ENCODE measurements at places on chromosomes 1 and 21.

- no peak for DNase-seq
Observed at GRCh38 chr1:61518670-61519400, 206.1 kb downstream of the TM2D1 start.

- no peak for DNase-seq
Observed at GRCh38 chr21:31671146-31671716, 11.7 kb downstream of the SOD1 start.

GRCh38 chr1:185229981-185230380 lies 73.0 kb downstream of the SWT1 start:
- no peak for DNase-seq

- peak; percentile 82 for DNase-seq
Observed at GRCh38 chr1:183349201-183349711, 68.9 kb downstream of the NMNAT2 start.

DNA sequence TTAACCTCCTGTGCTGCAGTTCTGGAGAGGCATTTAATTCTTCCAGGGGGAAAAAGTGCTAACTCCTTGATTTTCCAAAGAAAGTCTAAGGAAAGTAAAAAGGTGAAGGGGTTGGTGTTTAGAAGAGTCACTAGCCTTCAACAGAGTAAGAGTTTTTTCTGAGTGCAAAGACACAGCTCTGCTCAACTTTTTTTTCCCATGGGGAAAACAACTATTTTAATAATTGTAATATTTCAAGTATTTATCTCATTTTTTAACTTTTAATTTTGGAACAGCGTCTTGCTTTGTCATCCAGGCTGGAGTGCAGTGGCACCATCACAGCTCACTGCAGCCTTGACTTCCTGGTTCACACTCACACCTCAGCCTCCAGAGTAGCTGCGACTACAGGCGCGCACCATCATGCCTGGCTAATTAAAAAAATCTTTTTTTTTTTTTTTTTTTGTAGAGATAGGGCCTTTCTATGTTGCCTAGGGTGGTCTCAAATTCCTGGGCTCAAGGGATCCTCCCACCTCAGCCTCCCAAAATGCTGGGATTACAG lies 202.6 kb downstream of the APP start:
- no peak for DNase-seq

DNA sequence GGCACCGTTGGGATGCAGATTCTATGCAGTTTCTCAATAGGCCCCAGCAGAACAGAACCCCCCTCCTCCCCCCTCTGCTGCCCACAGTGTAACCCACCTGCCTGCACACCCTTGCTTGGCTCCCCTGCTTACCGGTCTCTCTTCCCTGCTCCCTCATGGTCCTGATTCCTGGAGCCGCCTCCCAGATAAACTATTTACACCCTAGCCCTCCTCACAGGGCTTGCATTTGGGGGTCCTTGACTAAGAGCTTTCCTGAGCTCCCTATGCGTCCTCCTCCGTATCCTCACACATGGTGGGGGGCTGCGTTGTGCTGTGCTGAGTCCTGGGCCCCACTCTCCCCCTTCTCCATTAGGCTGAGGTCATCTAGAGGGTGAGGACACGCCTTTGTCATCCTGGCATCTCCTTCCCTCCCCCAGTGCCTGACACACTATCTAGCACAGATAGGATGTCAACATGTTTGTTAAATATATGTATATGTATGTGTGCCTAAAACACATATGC lies 121.9 kb downstream of the GRIK3 start:
- no peak for DNase-seq

- DNase-seq: no peak
Observed at GRCh38 chr1:179190861-179191260, 38.6 kb downstream of the ABL2 start.

GRCh38 chr1:224668984-224669383 lies 52.9 kb downstream of the CNIH3 start:
- DNase-seq: no peak

DNA sequence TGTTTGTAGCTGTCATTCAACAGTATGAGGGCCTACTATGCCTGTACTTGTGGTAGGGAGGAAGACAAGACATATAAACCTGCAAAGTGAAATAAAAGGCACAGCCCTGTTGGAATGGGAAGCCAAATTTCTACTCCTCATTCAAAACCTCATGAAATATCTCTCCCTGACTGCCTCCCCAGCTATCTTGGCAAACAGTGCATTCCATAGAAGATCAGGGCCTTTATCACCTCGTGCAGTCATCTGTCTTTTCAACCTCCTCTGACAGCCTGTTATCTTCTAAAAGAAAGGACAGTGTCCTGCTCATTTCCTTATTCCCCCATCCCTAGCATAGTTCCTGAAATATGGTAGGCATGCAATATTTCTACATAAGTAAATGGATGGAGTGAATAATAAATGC lies 71.0 kb downstream of the SH3GLB1 start:
- DNase-seq: peak; percentile 45

- DNase-seq: no peak
Observed at GRCh38 chr1:153262462-153263157, 3.1 kb downstream of the LORICRIN start.

DNA sequence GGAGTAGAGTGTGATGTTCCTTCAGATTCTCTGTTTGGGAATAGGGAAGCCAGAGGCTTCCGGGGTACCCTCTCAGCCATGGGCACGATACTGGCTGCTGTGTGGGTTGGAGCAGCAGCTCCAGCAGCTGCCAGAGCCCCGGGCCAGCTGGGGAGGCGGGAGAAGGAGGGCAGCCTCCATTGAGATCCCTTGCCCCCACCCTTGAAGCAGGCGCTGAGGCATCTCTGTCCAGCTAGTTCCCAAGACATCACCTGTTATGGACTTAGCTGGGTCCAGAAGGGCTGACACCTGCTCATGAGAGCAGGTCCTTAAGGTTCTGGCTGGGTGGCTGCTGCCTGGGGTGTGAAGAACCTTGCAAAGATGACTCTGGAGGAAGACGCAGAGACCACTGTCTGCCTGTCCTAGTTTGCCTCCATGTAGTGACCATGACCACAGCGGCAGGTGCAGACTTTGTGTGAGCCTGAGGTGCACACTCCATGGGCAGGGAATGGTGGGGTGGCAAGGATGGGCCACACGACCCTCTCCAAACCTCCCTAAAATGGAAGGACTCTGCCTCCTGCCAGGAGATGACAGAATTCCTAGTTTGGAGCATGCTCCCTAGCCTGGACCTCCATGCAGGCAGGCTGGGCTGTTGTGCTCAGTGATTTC lies 222.6 kb upstream of the C1orf174 start:
- no peak for DNase-seq

GRCh38 chr1:40273547-40274166 lies 15.6 kb downstream of the ZMPSTE24 start:
- DNase-seq: no peak

GRCh38 chr21:32567626-32568025 lies 17.7 kb downstream of the TCP10L start:
- DNase-seq: no peak

DNA sequence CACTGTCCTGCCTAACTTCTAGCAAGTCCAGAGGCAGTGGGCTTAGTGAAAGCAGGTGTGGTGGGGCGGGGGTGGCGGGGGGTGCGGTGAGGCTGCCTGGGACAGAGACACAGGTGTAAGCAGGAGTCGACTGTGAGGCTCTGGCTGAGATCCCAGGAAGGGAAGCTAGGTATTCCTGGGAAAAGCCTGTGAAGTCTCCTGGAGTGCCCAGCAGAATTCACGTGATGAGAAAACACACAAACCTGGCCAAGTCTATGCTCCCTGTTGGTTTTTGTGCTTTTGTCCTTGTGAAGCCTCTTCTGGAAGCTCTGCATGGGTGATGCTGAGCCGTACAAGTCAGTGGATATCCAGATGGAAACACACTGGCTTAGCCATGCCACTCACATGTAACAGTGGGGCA lies 5.3 kb downstream of the GALNT2 start:
- DNase-seq: no peak

- DNase-seq: no peak
Observed at GRCh38 chr1:74853756-74854155, 120.8 kb downstream of the TYW3 start.

- DNase-seq: peak; percentile 74
Observed at GRCh38 chr21:34693192-34693810, 24.5 kb downstream of the CLIC6 start.

GRCh38 chr1:217847643-217848042 lies 216.5 kb downstream of the SPATA17 start:
- no peak for DNase-seq

- DNase-seq: peak; percentile 28
Observed at GRCh38 chr21:38631206-38631605, 132.9 kb upstream of the ERG start.

DNA sequence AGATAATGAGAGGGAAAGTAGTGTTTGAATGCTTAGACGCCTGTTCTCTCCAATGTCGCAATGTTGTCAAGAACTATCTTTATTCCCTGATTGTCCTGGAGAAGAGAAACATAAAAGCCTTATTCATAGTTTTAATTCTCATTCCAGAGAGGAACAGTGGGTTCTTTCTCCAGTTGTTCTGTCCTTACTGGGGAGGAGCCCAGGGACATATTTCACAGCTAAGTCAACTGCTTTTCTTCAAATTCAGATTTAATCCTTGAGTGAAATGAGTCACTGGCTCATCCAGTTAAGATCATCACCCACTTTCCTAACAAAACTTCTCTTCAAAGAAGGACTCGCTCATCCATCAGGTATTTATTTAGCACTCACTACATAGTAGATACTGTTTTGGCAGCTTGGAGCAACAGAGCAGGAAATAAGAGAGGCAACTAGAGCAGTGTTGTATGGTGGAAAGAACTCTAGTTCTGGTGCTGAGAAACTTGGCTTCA lies 365.7 kb upstream of the USP24 start:
- DNase-seq: peak; percentile 93

DNA sequence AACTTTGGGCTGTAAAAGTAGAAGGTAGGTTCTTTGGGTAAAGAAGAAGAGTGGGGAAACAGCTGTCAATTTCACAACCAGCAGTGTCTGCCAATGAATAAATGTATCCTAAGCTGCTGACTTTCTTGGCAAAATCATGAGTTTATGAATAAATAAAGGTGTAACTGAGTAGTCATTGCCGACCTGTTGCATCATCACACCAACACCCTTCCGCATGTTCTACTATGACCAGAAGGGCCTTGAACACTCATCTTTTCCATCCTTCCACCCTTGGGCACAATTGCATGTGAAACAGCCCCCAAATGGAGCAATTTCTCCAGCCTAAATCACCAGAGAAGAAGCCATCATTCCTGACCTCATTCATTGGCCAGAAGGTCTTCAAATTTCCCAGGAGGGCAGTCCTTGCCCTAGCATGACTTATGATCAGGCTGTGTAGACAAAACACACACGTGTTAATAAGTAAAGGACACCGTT lies 31.2 kb upstream of the QSOX1 start:
- DNase-seq: no peak

DNA sequence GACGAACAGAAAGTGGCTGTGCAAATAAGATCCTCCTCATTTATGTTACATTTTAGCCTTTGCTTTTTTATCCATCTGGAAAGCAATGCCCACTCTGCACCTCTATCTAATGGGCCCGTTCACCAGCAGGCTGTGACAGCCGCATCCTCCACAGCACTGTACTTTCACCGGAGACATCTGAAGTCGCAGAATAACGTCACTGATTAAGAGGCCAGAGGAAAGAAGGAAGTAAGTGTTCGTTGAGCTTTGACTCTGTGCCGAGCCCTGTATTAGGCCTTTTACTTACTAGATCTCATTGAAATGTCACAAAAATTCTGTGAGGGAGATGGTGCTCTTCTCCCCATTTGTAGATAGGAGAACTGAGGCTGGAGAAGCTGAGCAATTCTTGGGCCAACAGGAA lies 62.3 kb downstream of the KAZN start:
- no peak for DNase-seq

DNA sequence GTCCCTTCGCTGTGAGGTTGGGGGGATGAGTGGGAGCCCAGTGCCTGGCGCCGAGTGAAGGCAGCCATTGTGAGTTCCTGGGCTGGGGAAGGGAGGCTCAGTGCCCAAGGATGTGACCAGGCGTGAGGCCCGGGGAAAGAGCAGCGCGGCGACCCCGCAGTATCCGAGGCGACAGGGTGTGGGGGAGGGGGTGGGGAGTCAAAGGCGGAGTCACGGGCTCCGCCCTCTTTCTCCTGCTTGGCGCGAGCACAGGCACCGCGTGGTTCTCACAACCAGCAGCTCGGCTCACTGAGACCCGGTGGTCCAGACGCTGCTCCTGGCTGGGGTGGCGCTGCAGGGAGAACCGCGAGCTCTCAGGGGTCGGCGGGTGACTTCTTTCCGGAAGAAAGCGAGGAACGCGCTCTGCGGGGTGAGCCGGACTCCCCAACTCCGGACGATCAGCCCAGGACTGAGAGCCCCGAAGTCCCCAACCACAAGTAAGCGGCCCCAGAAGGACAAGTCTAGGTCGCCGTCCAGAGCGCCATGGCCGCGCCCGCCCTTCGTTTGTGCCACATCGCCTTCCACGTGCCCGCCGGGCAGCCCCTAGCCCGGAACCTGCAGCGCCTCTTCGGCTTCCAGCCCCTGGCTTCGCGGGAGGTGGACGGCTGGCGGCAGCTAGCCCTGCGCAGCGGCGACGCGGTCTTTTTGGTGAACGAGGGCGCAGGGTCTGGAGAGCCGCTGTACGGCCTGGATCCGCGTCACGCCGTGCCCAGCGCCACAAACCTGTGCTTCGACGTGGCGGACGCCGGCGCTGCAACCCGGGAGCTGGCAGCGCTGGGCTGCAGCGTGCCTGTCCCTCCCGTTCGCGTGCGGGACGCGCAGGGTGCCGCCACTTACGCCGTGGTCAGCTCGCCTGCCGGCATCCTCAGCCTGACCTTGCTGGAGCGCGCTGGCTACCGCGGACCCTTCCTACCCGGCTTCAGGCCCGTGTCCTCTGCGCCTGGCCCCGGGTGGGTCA lies at the start of gene HPDL:
Gene HPDL, plus strand, starts transcription at position 269 of the 997 bp plus-strand sequence. Its CDS starts 254 bp downstream, at position 523.
- peak; percentile 68 for DNase-seq

DNA sequence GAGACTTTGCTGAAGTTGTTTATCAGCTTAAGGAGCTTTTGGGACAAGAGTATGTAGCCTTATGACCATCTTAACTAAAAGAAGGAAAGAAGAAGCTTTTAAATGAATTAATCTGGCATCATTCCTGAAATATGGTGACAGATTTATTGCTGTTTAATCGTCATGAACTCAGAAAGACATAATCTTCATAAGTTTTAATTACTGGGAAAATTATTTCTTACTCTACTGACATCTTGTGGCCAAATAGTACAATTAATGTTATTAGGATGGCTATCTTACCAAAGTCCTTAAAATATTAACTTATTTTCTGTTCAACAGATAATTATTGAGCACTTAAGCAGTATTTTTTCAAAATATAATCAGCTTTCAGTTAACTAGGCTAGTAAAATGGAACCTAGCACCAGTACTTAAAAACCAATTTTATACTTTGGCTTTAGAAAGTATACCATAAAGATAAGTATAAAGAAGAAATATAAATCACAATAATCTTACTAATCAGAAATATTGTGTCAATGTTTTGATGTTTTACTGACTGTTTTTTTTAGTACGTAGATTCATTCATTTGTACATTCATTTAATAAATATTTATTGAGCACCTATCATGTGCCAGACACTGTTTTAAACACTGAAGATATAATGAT lies 34.7 kb upstream of the GPR25 start:
- peak; percentile 46 for DNase-seq

DNA sequence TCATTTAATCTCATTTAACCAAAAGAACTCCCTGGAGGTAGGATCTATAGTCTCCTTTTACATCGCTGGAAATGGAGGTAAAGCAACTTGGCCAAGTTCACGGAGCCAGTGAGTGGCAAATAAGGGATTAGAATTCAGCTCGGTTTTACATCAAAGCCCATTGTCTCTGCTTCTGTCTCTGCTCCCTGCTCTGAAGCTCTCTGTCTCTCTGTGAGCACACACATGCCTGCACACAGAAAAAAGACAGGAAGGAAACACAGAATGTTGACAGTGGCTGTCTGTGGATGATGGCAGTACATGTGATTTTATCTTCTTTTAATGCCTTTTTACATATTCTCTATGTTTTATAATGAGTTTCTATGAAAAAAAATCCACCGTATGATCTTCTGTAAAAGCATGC lies 8.9 kb upstream of the DHRS3 start:
- DNase-seq: no peak

GRCh38 chr1:45116340-45116739 lies 90.1 kb downstream of the ZSWIM5 start:
- DNase-seq: no peak

All from fibroblast of skin of scalp (primary cell).